ENCODE measurements at places on chromosomes 6 and 20.
A peak's percentile ranks its signal among the peaks of the same experiment; 100 is the strongest.

DNA sequence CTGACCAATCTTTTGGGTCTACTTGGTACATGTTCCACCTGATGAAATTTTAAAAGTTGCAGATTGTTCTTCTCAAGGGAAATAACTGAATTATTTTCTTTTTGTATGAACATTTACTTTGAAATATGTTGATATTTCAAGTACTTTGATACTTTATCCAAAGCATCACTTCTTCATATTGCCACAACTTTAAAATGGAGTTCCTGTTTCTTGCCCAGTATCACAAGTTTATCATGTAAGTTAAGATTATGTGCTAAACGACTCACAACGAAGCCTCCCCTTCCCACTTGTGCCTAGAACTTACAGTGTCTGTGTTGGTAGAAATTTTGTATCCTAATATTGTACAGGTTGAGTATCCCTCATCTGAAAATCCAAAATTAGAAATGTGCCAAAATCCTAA lies 108.4 kb downstream of the ARID1B start:
- no peak for DNase-seq

DNA sequence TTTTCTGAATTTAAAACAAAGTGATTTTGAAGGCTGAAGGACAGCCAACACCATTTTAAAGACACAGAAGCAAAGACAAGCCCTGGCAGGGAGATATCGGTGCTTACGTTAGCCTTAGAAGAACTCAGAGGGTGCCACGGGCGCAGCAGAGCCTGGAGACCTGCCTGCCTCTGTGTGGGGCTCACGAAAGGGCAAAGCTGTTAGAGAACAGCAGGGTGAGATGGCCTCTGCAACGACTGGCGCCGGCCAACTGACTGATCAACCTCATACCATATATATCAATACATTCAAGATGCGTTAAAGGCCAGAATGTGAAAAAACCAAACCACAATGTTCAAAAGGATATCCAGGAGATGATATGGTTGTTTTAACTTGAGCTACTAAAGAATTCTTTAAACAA lies 151.0 kb upstream of the RPS6KA2 start:
- DNase-seq: no peak

GRCh38 chr6:150894191-150894744 lies 28.8 kb downstream of the MTHFD1L start:
- no peak for DNase-seq

DNA sequence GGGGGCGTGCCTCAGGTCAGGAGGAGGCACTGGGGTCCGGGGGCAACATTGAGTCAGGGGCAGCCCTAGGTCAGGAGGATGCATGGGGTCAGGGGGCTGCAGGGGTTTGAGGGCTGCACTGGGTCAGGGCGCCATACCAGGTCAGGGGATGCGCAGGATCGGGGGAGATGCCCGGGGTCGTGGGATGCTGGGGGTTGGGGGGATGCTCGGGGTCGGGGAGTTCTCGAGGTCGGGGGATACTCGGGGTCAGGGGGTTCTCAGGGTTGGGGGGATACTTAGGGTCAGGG lies 727 bp upstream of the EXOC2 start:
- no peak for DNase-seq

- DNase-seq: no peak
Measured at GRCh38 chr6:90212274-90212673, 84.4 kb downstream of the BACH2 start.

GRCh38 chr6:37210313-37210968 lies 40.5 kb downstream of the PIM1 start:
- peak; percentile 88 for DNase-seq

GRCh38 chr6:160279850-160280249 lies 21.2 kb upstream of the SLC22A2 start:
- DNase-seq: no peak

- DNase-seq: no peak
Measured at GRCh38 chr20:1171461-1172093, 13.2 kb downstream of the TMEM74B start.
